ENCODE measurements at places on chromosomes 12 and 14. TPM values are rescaled to one million over a fixed set of nuclear protein-coding genes. Genes with fewer than 3 reads are reported as not detected.

The B4GALNT3 gene
- total RNA-seq, result 78.8 TPM

The IL22 gene
- not detected for total RNA-seq

The HECTD1 gene
- 206 TPM for total RNA-seq

DNA sequence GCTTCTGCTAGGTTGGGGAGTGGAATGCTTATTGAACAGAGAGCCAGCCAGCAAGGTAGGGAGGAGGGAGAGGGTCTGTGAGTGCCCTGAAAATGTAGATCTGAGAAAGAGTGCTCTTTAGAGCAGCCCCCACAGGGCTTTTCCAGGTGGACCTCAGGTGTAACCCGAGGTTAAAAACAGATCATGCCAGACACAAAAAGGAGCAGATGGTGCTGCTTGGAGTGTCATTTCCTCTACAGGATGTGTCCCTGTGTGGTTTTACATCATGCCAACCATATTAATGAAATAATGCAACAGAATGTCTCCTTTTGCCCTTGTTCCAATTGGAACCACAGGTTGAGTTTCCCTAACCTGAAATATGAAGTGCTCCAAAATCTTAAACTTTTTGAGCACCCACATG is 6.4 kb downstream of the SUSD6 start:
- peak; percentile 12 for DNase-seq

The GLT8D2 gene
- 4.9 TPM for total RNA-seq

The KRT77 gene
- not detected for total RNA-seq

GRCh38 chr12:57802607-57803006 is 15.9 kb downstream of the AVIL start:
- no peak for DNase-seq

DNA sequence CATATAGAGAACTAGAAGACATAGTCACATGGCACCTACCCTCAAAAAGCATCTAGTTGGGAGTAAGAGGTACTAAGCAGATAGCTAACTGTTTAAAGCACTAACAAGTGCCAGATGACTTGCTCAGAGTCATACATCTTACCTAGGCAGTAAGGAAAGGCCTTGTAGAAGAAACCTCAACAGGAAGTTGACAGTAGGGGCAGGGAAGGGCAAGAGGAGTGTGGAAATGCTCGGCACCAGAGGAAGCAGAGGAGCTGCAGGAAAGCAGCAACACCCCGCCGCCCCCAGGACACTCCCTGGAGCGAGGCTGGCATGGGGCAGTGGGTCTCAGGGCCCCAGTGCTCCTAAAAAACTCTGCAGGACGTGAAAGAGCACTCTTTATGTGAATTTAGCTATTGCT is 92.9 kb downstream of the PPP2R5C start:
- DNase-seq, result no peak

DNA sequence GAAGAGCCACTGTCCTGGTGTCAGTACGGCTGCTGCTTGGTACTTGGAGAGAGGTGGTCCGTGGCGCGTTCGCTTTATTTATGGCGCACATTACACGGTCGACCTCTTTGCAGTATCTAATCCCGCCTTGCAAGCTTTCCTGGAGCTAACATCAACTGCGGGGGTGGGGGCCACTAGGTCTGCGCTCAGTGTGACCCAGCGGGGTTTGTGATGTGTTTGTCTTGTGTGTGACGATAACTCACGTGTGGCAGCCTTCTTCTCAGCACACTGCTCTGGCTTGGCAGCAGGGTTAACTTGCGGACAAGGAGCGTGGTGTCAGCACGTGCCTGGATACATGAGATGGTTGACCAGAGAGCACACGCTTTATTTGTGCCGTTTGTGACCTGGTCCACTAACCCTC is 122.2 kb upstream of the RTL1 start:
- no peak for DNase-seq

GRCh38 chr14:101962503-101962874 is 1.9 kb upstream of the DYNC1H1 start:
- DNase-seq, result peak; percentile 84

GRCh38 chr12:64181430-64182291 is 40.4 kb downstream of the KICS2 start:
- DNase-seq, result peak; percentile 82
